ENCODE measurements at places on chromosomes 11 and 22.
A peak's percentile ranks its signal among the peaks of the same experiment; 100 is the strongest.

DNA sequence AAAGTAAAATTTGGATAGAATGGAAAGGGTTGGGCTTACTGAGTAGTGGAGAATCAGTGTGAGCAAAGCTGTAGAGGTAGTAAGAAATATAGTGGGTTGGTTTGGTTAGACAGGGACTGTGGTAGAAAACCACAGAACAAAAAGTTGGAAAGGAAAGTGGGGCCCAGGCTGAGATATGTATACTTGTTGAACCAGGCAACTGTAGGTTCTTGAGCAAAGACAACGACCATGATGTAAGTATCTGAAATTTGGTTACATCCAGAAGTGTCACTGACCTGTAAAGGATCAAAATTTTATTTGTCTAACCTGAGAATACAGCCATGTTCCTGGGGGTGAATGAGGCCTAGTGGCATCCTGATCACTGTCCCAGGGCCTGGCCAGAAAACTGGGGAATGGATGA is 114.1 kb downstream of the STIM1 start:
- no peak for DNase-seq

DNA sequence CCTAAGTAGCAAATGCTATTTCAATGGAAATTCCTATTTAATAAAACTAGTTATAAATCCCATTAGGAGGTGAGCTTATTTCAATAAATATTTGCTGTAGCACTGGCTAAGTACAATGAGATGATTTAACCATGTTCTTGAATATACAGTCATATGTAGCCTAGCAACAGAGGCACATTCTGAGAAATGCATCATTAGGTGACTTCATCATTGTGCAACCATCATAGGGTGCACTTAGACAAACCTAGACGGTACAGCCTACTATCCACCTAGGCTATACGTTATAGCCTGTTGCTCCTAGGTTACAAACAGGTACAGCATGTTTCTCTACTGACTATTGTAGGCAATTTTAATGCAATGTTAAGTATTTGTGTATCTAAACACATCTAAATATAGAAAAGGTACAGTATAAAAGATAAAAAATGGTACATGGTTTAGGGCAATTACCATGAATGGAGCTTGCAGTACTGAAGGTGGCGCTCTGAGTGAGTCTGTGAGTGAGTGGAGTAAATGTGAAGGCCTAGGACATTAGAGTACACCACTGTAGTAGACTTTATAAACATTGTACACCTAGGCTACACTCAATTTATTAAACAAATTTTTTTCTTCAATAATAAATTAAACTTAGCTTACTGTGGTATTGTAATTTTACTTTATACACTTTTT is 350.1 kb downstream of the CASP12 start:
- DNase-seq: no peak

- DNase-seq: peak; percentile 43
Measured at GRCh38 chr22:44667829-44668189, 34.2 kb upstream of the PRR5 start.

DNA sequence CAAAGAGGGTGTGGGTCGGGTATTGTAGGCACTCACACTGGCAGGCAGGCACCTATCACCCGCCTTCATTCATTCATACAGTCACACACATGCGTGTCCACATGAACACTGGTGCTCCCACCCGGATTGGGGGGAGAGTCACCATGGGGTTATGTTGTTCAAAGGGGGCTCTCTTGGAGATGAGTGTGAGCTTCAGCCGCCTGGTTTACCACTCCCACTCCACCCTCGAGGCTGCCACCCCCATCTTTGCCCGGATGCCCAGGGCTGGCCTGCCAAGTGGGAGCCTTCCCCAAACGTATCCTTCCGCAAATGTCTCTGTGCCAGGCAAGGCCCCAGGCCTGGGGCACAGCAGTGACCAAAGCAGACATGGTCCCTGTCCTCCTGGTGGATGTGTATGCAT is 22.6 kb downstream of the MRGPRD start:
- no peak for DNase-seq

GRCh38 chr11:416757-417621 is 2.2 kb upstream of the SIGIRR start:
- no peak for DNase-seq

GRCh38 chr22:43292630-43293018 is 50.5 kb downstream of the SCUBE1 start:
- DNase-seq: no peak

DNA sequence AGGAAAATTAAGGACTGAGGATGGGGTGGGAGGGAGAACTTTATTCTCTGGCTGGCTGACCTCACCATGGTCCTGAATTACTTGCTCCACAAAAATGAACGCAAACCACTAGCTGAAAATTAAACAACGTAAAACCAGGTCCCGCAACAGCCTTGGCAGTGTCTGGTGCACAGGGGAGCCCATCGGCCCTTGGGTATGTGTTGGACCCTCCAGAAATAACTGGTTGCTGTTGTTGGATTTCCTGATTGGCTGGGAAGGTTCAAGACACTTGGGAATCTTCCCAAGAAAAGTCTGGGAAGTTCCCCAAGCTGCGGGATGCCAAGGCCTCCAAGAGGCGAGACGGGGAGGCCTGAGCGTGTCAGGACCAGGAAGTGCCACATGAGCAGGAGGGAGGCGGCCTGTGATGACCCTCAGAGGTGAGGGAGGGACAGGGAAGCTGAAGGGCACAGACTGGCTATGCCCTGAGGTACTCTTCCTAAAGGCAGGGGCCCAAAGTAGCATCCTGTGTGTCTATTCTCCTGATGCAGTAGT is 10.4 kb upstream of the RASL10A start:
- no peak for DNase-seq

DNA sequence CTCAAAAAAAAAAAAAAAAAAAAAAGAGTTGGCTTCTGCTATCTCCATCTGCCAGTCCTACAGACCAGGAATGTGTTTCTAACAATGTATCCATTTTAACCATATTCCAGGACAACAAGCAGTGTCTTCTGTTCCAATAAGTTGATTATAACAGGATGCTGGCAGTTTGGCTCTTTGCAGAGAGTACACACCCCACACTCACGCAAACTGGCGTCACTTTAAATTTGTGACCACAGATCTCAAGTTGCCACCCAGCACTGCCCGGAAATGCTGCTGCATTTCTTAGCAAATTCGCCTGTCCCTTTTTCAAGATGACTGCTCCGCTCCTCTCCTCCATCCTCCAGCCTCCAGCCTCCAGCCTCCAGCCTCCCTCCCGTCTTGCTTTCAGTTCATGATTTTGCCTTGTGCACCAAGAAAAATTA is 44.3 kb downstream of the SCGB1A1 start:
- no peak for DNase-seq

GRCh38 chr11:44815917-44816456 is 89.2 kb downstream of the TSPAN18 start:
- DNase-seq: no peak

GRCh38 chr11:61910187-61911127 is 6.9 kb downstream of the RAB3IL1 start:
- no peak for DNase-seq

- no peak for DNase-seq
Measured at GRCh38 chr11:46493791-46494190, 100.0 kb downstream of the AMBRA1 start.

- DNase-seq: no peak
Measured at GRCh38 chr22:25134451-25134850, 65.2 kb upstream of the CRYBB3 start.

DNA sequence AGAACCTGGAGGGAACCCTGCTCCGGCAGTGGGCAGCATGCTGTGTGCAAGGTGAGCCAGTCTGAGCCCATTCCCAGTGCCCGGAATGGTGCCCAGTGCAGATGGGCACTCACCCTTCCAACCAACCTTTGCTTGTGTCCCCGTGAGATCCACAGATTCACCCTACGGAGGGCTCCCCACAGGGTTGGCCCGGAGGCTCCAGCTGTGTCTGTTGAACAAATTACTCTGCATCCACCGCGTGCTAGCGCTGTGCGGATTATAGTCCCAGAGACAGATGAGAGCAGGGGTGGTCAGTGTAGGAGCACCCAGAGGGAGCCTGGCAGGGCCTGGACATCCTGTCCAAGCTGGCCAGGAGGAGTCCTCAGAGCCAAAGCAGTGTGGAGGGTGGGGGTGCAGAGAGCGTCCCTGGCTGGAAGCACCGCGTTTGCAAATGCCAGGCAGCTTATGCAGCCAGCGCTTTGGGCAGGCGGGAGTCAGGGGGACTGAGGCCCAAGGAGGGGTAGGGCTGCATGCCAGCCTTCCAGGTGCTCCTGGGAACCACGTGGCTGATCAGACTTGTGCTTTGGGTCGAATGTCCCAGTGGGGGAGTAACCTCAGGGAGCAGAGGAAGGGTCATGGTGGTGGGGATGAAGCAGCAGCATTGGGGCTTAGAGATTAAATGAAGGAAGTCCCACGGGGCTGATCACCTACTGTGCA is 80.5 kb downstream of the KCNQ1 start:
- no peak for DNase-seq

- DNase-seq: no peak
Measured at GRCh38 chr11:64726867-64727530, 4.0 kb upstream of the NRXN2 start.

DNA sequence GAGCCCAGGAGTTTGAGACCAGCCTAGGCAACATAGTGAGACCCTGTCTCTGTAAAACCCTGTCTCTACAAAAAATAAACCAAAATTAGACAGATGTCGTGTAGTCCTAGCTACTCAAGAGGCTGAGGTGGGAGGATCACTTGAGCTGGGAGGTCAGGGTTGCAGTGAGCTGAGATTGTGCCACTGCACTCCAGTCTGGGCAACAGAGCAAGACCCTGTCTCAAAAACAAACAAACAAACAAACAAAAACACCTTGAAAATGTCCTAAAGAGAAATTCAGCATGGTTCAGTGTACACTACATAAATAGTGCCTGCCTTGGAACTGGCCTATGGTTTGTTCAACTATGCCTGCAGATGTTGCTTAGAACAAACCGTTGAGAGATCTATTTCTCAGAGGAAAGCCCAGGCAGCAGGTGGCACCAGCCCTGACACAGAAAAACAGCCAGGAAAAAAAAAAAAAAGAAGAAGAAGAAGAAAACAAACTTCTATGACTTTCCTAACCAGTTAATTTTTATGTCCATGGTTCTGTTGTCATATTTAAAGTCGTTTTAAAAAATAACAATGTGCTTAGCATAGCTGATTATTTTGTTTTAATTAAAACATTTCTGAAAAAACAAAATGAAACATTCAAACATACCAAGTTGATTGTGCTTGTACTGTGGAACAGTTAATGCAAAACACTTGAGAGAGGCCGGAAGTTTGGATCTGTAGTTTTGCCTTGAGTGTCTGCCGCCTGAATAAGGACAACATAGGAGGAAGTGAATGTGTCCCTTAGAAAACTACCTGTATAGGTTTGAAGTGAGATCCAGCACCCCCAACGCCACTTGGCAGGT is 5.4 kb downstream of the KREMEN1 start:
- no peak for DNase-seq

GRCh38 chr11:118437208-118438125 is 1.2 kb downstream of the KMT2A start:
- DNase-seq: peak; percentile 36

DNA sequence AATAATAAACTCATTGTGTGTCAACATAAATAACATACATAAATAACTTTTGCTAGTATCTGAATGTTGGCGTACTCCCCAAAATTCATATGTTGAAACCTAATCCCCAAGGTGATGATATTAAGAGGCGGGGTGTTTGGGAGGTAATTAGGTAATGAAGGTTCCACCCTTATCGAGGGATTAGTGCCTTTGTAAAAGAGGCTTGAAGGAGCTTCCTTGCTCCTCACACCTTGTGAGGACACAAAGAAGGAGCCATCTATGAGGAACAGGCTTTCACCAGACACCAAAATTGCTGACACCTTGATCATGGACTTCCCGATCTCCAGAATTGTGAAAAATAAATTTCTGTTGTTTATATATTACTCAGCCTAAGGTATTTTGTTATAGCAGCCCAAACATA is 33.9 kb upstream of the CXCR5 start:
- no peak for DNase-seq

DNA sequence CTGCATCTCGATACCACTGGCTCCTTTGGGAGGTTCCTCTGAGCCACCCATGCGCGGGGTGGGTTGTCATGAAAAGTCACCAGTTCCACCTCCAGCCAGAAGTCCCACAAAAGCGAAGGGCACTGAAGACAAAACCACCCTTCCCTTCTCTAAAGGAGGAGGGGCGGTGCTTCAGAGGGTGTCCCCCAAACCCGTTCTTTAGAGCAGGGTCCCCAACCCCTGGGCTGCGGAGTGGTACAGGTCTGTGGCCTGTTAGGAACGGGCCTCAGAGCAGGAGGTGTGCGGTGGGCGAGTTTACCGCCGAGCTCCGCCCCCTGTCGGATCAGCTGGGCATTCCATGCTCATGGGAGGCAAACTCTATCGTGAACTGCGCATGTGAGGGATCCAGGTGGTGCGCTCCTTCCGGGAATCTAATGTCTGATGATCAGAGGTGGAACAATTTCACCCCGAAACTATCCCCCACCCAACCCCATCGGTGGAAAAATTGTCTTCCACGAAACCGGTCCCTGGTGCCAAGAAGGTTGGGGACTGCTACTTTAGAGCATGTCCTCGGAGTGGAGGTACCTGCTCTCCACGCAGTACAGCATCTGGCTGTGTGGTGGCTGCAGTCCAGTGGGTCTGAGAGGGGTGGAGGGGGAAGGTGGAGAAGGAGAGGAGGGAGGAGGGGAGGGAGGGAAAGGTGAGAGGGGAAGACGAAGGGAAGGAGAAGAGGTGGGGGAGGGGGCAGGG is 72.9 kb upstream of the SEPTIN5 start:
- DNase-seq: no peak

DNA sequence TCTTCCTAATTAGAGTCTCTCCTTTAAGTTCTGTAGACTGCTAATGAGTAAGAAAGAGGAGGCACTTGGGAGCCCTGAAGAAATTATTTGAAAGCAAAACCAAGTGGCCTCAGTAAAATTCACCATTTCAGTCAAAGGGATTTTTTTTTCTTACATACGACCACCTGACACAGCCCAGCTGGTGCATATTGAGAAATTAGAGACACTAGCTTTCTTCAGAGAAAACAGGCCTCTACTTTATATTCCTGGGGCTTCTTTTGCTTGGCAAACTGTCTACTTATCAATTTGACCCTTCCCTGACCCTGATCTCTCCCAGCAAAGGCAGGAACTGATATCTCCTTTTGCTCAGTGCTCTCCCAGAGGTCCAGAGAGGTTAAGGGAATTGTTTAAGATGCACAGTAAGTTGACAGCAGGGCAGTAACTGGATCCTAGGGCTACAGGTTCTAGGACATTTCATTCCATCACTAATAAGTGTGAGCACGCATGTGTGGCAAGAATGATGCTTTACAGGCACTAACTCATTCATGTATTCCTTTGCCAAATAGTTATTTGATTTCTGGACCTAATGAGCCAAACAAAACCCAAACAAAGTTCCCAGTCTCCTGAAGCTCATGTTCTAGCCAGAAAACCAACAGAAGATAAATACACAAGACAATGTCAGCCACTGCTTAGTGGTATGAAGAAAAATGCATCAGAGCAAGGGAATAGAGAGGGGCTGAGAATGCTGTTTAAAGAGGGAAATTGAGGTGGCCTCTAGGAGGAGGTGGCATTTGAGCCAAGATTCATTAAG is 467.6 kb downstream of the SOX6 start:
- DNase-seq: no peak

- DNase-seq: no peak
Measured at GRCh38 chr11:65553301-65554001, 4.7 kb downstream of the LTBP3 start.
